ENCODE measurements at places on chromosomes 2 and 18.

GRCh38 chr2:241776336-241777169 is at the start of gene GAL3ST2:
Gene GAL3ST2, plus strand, starts transcription at chr2:241776822. Its CDS starts 134 bp downstream, at chr2:241776956.
- DNase-seq = peak; percentile 47

DNA sequence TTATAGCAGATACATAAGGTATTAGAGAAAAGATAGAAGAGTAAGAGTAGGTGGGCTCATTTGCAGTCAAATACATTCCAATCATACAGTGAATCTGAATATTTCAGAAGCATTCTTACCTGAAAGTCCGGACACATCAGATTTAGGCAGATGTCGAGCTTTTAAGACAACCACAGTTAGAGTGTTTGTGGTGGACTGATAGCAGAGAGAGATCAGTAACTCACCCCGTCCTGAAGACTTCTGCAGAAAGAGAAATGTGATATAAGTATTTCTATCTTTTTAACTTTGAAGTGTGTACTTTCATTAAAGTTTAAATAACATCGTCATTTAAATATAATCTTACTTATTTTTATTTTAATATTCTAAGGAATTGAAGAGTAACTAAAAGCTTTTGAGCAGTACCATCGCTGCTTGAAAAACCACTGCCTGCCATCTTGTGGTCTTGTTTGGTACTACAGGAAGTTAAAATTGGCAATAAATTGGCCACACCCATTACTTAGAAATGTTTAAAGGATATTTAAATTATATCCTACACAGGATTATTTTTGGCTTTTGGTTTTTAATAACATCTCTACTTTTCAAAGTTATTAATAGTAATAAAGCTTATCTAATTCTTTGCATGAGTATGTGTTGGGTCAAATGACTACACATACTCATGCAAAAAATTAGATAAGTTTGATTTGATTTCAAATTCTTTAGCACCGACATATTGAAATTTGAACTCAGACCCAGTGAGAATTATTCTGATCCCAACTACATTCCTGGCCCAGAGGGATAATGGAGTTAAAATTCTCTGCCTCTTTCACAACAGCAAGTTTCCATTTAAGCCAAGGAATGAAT is 5.5 kb downstream of the SYT4 start:
- DNase-seq = no peak

- DNase-seq = peak; percentile 36
Observed at GRCh38 chr2:147845411-147845971, 662 bp downstream of the ACVR2A start.

DNA sequence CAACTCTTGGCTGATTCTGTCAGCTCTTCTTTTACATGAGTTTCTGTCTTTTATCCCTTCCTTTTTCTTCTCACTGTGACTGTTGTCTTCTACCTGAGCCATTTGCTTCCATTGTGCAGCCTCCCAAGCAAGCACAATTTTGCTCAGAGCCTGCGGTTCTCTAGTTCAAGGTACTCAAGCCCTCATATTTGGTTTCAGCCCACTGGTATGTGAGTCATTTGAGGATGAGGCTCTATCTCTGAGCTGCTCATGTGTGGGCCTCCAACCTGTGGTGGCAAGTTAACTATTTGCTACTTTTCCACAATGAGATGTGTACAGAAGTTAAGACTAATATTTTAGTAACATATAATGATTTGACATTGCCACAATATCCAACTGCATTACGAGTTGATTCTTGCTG is 183.0 kb downstream of the PHLPP1 start:
- DNase-seq = no peak

DNA sequence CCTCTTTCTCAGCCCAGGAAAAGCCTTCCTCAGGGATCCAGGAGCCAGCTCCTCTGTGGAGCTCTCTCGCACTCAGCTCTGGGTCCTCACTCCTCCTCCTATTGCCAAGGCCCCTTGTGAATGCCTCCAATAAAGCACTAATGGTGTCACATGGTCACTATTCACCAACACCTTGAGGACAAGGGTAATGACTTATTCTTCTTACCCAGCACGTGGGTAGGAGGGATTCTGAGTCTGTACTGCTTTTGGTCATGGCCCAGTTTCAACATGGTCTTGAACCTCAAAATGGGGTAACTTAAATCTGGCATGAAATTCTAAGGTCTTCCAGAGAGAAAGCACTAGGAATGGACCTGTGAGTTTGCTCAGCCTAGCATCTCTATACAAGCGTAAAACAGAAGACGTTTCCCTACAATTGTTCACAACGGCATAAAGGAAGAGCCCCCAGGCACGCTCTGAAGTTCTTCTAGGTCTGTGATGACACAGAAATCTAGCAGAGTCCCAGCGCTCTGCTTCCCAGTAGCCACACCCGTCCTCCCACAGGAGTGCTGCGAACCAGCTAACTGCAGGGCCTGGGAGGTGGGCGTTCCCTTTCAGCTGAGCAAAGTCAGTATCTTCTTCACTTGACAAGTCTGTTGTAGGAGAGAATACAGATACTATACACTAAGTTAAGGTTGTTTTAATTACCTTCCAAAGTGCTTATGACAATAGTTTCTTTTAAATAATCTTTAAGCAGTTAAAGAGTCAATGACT is 14.6 kb upstream of the KIDINS220 start:
- no peak for DNase-seq
